ENCODE measurements at places on chromosomes 16 and 17.

- no peak for DNase-seq
Measured at GRCh38 chr17:49610883-49611584, 35.4 kb downstream of the NXPH3 start.

- peak; percentile 39 for DNase-seq
Measured at GRCh38 chr16:3525951-3526350, 25.1 kb downstream of the CLUAP1 start.

DNA sequence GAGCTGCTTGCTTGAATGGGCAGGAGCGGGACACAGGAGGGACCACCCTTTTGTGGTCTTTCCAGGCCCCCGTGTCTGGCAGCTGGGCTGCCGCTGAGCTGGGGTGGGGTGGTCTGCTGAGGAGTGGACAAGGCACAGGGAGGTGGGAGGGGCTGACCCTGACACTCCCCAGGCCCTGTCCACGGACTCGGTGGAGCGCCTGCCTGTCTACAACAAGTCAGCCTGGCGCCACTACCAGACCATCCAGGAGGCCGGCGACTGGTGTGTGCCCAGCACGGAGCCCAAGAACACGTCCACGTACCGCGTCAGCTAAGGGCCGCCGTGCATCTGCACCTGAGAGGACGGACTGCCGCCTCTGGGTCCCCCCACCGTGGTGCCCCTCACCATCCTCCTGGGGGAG is 14.6 kb downstream of the PDK2 start:
- no peak for DNase-seq

GRCh38 chr17:53387745-53388144 is 435.0 kb upstream of the KIF2B start:
- DNase-seq = no peak

DNA sequence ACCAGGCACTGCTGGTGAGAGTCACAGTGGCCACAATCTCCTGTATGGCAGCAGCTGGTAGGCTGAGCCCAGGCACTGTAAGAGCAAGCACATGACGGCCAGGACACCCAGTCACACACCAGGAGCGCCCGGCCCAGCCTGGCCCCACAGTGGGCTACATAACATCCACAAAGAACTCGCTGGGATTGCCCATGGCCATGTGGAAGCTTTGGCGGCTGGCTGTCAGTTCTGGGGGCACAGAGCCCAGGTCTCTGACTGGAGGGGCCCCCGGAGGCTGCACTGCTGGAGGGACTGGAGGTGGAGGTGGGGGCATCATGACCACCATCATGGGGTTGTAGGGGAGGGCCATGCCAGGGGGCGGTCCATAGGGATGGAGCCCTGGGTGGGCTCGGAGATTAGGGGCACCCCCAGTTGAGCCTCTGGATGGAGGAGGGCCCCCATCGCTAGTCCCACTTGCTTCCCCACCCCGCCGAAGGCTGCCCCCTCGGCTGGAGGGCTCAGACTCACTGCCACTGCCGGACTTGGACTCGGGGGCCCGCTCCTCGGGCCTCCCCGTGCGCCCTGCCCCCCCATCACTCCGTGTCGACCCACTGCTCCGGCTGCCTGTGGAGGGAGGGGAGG is 6.1 kb downstream of the ACADVL start:
- DNase-seq = no peak

DNA sequence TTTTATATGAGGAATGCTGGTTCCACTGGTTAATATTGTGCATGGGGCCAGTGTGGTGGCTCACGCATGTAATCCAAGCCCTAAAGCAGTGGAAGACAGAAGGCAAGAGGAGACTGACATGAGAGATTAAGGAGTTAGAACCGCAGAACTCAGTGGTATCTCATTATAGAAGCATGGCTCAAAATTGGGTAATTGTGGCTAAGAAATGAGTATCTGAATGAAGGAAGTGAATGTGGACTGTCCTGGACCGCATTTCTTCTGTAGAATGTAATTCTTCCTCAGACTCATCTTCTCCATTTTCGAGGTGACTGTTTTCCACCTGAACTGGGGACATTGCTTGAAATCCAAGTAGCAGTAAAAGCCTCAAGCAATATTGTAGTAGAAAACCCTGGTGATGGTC is 42.6 kb upstream of the CDR2 start:
- DNase-seq = no peak

DNA sequence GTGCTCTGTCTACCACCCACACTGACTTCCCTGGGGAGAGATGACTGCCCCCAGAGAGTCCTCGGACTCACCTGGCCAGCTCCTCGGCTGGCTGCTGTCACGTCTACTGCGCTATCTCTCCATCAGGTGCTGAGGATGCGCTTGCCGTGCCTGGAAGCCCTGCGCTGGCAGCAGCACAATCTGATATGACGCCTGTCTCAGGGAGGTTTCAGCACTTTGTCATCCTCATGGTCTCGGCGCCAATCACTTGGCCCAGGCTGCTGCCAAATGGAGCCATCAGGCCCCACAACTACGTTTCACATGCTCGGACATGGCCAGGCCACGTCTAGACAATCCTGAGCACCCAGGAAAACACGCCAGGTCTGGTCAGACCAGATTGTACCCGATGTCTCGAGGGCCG is 46.7 kb downstream of the FOXL1 start:
- no peak for DNase-seq

DNA sequence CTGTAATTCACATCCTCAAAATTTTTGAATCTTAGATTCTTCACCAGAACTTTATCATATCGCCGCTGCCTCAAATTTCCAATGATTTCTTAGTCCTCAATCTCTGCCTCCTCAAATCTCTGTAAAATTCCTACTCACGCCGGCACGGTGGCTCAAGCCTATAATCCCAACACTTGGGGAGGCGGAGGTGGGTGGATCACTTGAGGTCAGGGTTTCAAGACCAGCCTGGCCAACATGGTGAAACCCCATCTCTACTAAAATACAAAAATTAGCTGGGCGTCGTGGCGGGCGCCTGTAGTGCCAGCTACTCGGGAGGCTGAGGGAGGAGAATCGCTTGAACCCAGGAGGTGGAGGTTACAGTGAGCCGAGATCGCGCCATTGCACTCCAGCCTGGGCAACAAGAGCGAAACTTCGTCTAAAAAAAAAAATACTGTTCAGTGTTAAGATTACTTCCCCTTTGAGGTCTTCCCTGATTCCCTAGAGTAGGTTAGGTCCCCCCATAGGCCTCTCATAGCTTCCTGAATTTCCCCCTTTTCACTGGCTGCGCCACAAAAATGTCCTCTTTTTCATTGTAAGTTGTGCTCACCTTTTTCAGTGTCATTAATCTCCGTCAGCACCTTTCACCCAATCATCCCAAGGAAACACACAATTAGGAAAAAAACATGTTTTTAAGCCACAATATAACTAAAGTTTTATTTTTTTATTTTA is 919 bp upstream of the CBX1 start:
- DNase-seq = no peak

DNA sequence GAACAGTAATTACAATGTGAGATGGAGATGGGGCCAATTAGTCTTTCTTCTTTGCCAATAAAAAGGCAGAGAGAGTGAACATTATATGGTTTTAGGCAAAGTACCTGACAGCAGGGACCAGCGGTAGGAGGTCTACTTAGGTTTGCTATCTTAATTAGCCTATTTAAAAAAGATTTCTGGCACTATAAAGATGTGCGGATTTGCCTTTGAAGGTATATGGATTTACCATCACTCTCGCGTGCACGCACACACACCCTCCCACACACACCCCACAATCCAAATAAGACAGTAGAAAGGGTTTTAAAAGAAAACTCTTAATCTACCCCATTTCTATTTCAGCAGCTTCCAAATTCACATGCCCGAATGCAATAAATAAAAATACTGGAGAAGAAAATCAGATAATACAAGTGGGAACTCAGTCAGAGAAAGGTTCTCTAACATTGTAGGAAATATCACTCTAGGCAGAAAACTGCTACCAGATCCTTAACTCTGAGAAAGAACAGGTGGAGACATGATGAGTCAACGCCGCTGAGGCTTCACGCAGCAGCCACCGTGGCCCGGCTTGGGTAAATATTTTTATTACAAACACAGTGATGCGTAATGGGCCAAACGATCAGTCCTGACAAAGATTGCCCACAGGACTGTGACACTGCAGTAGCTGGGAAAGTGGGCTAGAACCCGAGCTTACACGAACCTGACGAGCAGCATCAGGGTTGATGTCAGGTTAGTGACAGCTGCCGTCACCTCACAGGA is 66.6 kb upstream of the AXIN2 start:
- DNase-seq = peak; percentile 60

DNA sequence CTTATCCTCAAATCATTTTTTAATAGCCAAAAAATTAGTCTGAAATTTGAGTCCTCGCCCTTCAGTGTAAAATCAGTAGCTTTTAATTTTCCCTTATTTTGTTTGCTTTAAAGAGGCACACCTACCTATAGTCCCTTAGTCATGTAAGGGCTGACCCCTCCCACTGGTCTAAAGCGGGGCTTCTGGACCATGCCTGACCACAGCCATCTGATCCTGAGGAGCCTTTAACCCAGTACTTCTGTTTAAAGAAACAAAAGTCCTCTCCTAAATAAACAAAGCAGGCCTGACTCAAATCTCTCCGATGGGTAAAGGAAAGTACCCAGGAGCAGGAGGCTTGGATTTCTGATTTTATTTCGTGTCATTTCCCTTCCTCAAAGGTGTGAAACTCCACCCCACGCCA is 92.0 kb upstream of the CCL2 start:
- no peak for DNase-seq

- no peak for DNase-seq
Measured at GRCh38 chr16:19991614-19992013, 82.1 kb downstream of the GPR139 start.

DNA sequence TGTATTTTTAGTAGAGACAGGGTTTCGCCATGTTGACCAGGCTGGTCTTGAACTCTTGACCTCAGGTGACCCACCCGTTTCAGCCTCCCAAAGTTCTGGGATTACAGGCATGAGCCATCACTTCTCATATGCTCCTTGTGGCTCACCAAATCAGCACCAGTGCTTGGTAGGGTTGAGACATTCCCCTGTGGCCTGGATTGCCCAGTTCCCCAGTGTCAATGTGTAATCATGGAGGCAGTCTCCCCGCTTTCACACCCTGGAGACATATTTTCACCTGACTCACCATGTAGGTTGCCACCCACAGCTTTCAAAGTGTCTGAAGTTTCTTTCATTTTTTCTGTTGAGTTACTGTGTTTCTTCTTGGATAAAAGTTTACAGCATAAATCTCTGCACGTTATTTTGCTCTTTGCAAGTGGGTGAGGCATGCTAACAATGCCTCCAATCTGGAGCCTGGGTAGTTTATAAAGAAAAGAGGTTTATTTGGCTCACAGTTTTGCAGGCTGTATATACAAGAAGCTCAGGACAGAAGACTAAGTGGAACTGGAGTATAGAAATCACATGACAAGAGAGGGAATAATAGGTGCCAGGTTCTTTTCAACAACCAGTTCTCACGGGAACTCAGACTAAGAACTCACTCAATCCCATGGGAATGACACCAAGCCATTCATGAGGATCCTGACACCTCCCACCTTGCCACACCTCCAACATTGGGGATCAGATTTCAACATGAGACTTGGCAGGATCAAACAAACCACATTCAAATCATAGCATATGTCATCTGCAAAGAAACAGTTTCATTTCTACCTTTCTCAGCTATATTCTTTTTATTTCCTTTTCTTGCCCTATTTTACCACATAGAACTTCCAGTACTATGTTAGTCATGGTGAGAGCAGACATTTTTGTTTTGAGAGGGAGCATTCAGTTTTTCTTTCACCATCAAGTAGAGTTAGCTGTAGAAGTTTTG is 113.2 kb downstream of the PHKB start:
- no peak for DNase-seq

DNA sequence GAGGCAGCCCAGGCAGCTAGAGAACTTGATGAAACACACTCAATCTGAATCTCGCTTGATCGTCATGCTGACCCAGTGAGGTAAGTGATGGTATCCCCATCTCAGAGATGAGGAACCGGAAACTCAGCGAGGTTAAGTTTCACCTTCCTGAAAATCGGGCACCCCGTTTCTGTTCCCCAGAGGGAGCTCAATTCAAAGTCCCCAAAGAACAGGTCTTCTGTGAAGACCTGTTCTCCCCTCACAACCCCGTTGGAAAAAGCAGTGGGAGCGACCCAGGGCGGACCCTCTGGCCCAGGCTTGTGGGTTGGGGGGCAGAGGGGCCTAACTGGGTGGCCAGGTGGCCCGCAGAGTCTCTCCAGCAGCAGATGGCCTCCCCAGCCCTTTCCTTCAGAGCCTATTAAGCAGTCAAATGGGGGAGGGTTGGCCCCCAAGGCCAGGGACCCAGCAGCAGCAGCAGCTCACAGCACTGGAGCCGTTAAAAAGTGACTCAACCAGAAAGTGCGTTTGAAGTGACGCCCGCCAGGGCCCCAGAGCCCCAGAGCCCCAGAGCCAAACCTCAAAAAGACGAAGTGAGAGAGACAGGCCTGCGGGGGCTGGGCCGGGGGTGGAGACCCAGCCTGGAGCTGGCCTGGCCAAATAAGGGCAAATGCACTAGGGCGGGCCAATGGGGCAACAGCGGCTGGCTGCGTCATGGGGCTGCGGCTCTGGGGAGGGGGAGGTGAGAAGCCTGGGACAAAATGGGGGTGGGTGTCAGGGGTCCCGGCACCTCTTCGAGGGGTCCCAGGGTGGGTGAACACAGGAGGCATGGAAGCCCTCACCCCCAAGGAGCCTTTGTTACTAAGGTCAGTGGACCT is 9.2 kb upstream of the TSPOAP1 start:
- peak; percentile 93 for DNase-seq

- no peak for DNase-seq
Measured at GRCh38 chr16:2464333-2464732, 4.4 kb downstream of the TEDC2 start.

DNA sequence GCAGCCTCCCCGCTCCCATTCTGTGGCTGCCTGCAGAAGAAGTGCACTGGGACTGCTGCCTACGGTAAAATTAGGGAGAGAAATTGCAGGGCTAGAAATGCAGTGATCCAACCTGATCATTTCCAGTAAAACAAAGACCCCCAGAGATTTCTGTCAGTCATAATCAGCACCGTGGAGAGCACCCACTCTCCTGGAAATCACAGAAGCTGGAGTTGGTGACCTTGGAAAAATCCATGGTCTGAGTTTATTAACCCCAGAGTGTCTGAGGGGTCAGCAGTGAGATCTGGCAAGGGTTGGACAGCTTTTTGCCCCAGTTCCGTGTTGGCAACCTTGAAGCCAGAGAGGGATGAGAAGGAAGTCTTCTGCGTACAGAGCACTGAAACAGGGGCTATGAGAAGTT is 7.8 kb downstream of the SYCE1L start:
- DNase-seq = no peak

DNA sequence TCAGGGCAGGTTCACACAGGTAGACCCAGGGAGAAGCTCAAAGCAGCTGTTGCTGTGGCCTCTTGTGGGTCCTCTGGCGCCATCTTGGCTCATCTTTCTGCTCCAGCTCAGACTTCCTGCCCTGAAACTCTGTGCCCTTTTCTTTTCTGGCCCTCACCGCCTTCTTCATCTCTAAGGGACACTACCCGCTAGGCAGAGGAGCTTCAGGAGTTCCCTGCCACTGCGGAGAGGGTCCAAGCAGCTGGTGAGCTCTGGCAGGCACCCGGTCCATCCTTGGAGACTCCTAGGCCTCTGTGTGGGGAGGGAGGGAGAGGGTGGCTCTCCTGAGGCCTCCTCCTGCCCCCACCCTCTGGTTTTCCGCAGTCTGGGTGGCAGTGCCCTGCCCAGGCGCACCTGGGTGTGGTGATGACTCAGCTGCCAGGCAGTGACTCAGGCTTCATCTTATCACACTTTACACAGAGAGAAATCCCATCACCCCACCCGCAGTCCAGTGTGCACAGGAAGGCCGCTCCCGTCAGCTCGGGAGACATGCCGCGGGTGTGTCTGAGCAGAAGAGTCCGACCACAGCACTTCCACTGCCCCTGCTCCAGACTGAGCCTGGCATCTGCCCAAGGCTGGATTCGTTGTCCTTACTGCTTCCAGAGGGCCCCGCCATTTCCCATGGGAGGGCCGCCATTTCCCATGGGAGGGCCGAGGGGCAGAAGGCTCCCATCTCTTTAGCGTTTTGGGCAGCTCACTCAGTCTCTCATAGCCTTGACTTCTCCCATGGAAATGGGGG is 7.3 kb downstream of the NT5C start:
- DNase-seq = peak; percentile 74

Measured in lower leg skin (tissue), 4 donors.